Lung (tissue), 17 donors: ENCODE measurements at places on chromosomes 16 and 17. TPM values are rescaled to one million over a fixed set of nuclear protein-coding genes. Genes with fewer than 3 reads are reported as not detected.

Gene HP
- polyA plus RNA-seq: 1,570 TPM

Gene IRX5
- polyA plus RNA-seq: 5.6 TPM

GRCh38 chr17:55394357-55395021 lies 27.1 kb downstream of the MMD start:
- DNase-seq: no peak

Gene CPD
- 11.1 TPM for polyA plus RNA-seq

- DNase-seq: no peak
Measured at GRCh38 chr17:8844229-8845218, 22.9 kb downstream of the PIK3R6 start.

DNA sequence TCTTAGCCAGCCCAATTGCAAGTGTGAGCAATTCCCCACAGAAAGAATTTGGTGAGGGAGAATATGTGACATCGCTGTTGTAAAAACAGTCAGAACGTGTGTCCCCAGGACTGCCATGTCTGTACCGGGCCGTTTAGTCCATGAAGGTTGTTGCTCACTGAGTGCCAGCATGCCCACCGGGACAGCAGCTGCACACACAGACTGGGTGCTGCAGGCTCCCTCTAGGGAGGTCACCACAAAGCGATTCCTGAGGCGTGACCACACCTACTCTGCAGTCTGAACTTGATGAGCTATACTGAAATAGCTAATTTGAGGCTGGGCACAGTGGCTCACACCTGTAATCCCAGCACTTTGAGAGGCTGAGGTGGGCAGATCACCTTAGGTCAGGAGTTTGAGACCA lies 44.1 kb upstream of the ADORA2B start:
- no peak for DNase-seq

DNA sequence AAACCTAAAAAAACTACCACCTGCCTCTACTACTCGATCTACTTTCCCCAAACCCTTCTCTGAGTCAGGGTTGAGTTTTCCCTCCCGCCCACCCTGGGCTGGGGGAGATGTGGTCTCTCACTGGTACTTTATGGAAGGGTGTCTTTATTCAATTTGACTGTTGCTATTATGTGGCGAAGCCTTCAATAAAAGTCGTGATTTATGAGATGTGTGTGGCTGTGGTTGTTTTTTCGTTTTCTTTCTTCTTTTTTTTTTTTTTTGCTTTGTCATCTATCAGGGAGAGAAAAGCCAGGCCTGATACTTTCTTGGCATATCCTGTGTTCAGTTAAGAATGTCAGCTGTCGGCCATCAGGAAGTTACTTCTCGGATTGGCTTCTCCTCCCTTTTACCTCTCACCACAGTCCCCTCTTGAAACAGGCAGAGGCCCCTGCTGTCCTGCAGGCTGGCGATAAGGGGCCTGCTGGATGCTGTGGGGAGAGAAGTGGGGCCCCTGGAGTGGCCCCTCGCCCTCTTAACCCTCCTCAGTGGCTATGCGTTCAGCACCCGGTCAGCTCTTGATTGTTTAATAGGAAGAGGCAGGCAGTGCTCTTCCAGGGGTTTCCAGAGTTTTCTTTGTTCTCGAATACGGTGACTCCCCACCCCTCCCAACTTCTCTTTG lies 123.0 kb downstream of the MSI2 start:
- DNase-seq: peak; percentile 92

Gene HBA2
- polyA plus RNA-seq: 126 TPM

- no peak for DNase-seq
Measured at GRCh38 chr16:65032387-65032786, 89.5 kb downstream of the CDH11 start.

GRCh38 chr17:5464717-5465507 lies 3.9 kb downstream of the DHX33 start:
- no peak for DNase-seq

Gene CA7
- not detected for polyA plus RNA-seq
